GOT3 (cell line): ENCODE measurements at places on chromosomes 6 and 20.

- DNase-seq = no peak
These were observed 237.9 kb downstream of the LRFN2 start for GRCh38 chr6:40349123-40349900.

- no peak for DNase-seq
These were observed 99.3 kb upstream of the VSTM2L start for GRCh38 chr20:37803438-37804307.

GRCh38 chr6:160349020-160349441 is 853 bp downstream of the SLC22A3 start:
- no peak for DNase-seq

DNA sequence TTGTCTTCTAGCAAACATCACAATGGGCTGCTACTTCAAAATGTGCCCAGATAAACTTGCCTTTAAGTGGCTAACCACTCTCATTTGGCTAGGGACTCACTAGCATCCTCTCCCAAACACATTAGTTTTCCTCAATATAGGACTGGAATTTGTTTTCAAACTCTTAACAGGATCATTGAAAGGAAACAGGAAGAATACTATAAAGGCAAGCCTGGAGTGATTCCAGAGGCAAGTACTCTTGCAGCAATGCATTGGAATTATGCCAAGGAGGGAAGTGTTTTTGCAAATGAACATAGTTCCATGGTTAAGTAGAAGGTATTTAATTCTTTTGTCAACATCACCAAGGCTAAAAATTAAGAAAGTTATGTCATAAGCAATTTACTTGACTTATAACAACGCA is 12.2 kb downstream of the EPHA7 start:
- no peak for DNase-seq

DNA sequence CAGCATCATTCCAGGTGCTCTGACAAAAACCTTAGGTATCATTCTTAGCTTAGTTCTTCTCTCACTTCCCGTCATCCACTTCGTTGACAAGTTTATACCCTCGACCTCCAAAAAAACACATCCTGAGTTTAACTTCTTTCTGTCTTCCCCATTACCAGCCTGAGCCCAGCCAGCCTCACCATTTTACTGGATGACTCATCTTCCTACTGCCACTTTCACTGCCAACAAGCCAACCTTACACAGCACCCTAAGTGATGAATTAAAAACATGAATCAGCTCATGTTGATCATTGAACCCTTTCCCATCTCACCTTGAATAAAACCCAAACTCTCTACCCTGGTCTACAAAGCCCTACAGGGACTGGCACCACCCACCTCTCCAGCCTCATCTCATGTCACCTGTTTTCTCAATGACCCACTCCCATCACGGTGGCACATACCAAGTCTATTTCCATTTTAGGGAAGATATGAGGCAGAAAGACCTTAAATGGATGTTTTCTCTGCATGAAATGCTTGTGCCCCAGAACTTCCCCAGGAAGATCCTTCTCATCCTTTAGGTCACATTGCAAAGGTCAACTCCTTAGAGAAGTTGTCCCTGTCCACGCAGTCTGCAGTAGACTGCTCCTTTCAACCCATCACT is 9.9 kb upstream of the UST start:
- DNase-seq = no peak

GRCh38 chr20:23436681-23437080 is 2.8 kb upstream of the CSTL1 start:
- DNase-seq = no peak

GRCh38 chr6:138818496-138819194 is 22.8 kb downstream of the ECT2L start:
- DNase-seq = no peak
